Stimulated activated CD4-positive, alpha-beta T cell treated with anti-CD3 and anti-CD28 coated beads, Interleukin-12 subunit alpha, Interleukin-12 subunit beta, amount 100 ng/mL, for 4 hours (primary cell): ENCODE measurements at places on chromosomes 3 and 15.

DNA sequence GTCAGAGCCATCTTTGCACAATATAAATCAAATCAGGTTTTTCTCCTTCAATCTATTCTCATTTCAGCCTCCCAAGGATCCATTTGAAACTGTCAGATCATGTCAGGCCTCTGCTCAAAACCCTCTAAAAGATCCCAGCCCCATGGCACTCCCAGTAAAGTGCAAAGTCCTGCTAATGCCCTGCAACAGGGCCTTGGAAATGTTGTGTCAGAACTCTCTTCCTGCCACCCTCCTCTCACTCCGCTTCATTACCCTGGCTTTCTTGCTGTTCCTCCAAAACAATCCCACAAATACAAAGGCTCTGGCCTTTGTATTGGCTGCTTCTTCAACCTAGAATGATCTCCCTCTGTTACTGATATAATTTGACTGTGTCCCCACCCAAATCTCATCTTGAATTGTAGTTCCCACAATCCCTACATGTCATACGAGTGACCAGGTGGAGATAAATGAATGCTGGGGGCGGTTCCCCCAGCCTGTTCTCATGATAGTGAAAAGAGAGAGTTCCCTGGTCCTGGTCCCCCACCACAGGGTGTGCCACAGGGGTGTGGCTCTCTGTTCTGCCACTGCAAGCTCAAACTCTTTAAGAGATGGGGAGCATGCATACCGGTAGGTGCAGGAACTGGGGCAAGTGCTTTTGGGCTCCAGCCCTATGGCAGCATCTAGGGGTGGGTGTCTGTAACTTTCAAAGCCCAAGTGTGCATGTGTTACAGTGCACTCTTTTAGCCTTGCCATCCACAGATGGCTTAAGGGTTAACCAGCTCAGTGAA, 22.9 kb upstream of the TRA2B start:
- DNase-seq = no peak

DNA sequence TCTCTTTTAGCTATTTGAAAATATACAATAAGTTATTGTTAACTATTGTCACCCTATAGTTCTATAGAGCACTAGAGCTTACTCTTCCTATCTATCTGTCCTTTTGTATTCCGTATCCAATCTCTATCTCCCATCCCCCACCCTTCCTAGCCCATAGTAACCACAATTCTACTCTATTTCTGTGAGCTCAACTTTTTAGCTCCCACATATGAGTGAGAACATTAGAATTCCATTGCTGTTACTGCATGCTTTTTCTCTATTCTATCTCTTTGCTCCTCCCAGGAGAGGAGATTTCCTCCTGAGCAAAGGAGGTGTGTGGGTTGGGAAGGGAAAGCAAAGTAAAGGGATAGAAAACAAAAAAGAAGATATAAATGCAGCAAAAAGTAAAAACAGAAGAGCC, 105.6 kb upstream of the SLC4A7 start:
- no peak for DNase-seq

- DNase-seq = no peak
These were observed 64.2 kb downstream of the MAGI1 start for GRCh38 chr3:65974509-65974908.

GRCh38 chr3:170699158-170700053, 113.5 kb upstream of the SLC7A14 start:
- DNase-seq = no peak

DNA sequence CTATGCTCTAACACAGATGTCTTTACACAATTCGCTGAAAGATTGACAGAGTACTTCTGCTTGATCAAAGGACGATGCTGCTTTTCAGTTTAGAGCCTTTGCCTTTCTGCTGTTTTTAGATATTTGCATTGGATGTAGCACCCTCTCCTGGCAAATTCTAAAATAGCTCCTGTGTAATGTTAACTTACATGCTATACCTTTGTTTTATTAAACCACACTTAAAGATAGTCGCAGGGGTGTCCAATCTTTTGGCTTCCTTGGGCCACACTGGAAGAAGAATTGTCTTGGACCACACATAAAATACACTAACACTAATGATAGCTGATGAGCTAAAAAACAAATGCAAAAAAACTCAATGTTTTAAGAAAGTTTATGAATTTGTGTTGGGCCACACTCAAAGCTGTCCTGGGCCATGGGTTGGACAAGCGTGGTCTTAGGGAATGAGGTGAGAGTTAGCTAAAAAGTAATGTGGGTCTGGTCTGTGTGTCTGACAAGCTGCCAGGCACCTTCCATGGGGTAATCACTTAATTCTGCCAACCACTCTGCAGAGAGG, 62.9 kb downstream of the ATG7 start:
- no peak for DNase-seq

- no peak for DNase-seq
These were observed 22.5 kb downstream of the CDCP1 start for GRCh38 chr3:45123581-45124269.

GRCh38 chr3:175619369-175619768, 760.2 kb downstream of the NAALADL2 start:
- DNase-seq = no peak

GRCh38 chr15:37034392-37034791, 66.0 kb downstream of the MEIS2 start:
- no peak for DNase-seq

- DNase-seq = no peak
These were observed 129.6 kb downstream of the FOXP1 start for GRCh38 chr3:71453822-71454511.
